ENCODE measurements at places on chromosomes 1 and 21.

DNA sequence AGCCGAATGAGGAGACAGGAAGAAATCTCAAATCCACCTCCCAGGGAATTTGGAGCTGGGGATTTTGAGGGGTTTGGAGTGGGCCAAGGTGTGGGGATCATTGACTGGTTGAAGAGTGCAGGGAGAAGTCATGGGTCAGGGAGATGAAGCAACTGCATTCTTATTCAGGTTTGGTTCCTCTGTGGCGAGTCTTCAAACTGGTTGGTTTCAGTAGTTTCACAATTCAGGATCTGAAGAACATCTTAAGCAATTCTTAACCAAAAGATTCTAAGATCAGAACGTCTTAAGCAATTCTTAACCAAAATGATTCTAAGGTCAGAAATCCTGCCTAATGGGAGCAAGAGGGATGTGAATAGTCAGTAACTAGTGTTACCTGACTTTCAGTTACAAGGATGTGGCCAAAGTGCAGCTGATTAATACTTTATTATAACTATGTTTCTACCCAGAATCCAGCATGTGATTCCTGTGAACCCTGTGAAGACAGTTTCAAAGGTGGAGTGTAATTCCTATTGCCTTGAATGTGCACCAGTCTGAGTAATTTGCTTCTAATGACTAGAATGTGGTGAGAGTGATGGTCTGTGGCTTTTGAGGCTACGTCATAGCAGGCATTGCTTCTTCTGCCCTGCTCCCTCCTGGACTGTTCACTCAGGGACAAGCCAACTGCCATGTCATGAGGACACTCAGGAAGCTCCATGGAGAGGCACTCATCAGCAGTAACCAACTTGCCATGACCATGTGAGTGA, 61.2 kb downstream of the OLFML3 start:
- no peak for DNase-seq

- DNase-seq, result no peak
Observed at GRCh38 chr1:218760601-218761570, 412.8 kb upstream of the LYPLAL1 start.

GRCh38 chr1:18926315-18927081, 24.1 kb upstream of the ALDH4A1 start:
- no peak for DNase-seq

- no peak for DNase-seq
Observed at GRCh38 chr1:85344256-85344694, 67.8 kb upstream of the BCL10 start.

DNA sequence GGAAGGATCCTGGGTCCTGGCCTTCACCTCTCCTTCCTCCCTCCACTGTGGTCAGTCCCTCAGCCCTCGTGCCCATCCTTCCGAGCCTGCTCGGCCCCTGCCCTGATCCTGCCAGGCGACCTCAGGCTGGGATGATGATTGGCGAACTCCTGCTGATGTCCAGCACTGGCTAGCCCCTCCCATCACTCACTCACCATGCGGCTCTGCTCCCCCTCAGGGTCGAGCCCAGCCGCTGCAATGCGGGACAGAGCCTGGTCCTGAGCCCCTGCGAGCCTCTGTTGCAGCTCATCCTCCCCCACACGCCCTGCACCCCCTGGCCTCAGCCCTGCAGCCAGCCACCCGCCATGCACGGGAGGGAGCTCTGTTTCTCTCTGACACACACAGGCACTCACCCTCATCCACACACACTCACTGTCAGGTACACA, 100.2 kb downstream of the DMRTB1 start:
- no peak for DNase-seq

- DNase-seq, result no peak
Observed at GRCh38 chr1:243791586-243792267, 58.3 kb downstream of the AKT3 start.

GRCh38 chr1:92442351-92442750, 44.4 kb downstream of the GFI1 start:
- no peak for DNase-seq

DNA sequence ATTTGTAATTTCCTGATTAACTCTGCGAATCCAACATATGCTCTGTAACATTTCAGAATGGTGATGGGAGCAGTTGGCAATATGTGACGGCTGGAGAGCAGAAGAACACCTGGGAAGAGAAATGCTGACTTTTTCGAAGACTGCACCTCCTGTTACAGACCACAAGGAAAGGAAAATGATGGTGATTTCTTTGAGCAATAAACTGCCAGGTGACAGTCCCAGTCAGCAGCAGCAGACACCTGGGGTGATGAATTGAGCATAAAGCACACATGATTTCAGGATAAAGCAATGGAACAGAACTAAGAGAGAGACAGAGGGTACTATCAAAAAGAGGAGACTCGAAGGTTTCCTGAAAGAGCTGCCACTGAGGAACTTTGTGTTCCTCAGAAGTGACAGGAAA, 528.6 kb downstream of the NEGR1 start:
- DNase-seq, result no peak

GRCh38 chr21:25314247-25314646, 293.0 kb downstream of the MRPL39 start:
- DNase-seq, result no peak

DNA sequence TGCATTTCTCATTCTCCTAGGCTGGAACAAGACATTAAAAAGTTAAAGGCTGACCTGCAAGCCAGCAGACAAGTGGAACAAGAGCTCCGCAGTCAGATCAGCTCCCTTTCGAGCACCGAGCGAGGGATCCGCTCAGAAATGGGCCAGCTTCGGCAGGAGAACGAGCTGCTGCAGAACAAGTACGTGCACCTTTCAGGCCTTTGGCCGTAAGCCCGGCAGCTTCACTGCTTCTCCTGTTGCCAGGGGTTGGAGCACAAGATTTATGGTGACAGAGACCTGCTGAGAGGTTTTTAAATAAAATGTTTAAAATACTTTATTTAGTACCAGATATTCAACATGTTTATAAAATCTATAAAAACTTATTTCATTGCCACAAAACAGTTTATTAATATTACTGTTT, 53.4 kb downstream of the MACO1 start:
- DNase-seq, result no peak

- DNase-seq, result no peak
Observed at GRCh38 chr1:199283794-199284193, 645.0 kb downstream of the PTPRC start.

- no peak for DNase-seq
Observed at GRCh38 chr1:234197839-234198238, 175.4 kb upstream of the COA6 start.

- DNase-seq, result no peak
Observed at GRCh38 chr1:188170935-188171334, 1342.2 kb downstream of the PLA2G4A start.

DNA sequence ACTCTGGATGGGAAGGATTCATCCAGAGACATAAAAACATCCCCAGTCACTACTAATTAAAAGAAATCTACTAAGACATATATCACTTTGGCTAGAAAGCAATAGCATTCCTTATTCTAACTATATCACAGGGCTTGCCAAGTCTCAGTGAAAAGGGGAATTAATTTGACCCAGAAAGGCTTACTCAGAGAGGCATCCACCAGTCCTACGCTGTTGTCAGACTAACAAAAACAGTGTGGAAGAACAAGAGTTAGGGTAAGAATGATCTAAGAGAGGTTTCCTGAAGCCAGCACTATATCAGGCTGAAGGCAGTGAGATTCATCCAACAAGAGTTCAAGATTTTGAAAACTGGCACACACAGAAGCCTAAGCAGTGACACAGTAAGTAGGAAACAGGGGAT, 126.1 kb downstream of the GDAP2 start:
- no peak for DNase-seq

DNA sequence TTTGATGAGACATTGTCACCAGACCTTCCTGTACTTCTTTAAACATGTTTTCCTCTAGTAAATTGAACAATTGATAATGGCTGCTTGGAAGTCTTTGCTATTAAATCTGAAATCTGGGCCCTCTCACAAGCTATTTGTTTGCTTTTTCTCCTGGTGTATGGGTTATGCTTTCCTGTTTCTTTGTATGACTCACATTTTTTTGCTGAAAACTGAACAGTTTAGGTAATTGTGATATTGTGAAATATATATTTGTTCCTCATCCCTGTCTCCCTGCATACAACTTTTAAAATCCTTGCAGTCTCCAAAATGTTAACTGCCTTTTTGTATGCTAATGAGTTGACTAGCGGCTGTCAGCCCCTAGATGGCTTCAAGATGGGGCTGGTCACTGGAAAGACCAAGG, 61.6 kb downstream of the MAP3K21 start:
- no peak for DNase-seq

- DNase-seq, result no peak
Observed at GRCh38 chr1:155003766-155004351, 1.3 kb downstream of the ZBTB7B start.

DNA sequence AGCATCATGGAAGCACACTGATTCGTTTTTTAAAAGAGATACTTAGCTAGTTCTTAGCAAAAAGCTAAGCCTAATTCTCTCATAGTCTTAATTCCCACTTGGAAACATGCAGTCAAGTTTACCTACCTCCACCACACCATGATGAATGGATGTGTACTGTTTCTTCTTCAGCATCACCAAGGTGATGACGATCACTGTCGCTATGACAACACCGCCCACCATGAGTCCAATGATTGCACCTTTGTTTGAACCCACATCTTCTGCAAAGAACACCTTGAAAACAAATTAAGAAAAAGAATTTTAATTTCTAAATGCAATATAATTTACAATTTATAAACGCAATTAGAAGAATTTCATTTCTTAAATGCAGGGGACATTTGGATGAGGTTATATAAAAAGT, 156.8 kb downstream of the GABPA start:
- DNase-seq, result no peak

GRCh38 chr21:37770461-37770860, 145.8 kb downstream of the KCNJ6 start:
- no peak for DNase-seq

GRCh38 chr1:34358636-34359035, 181.9 kb downstream of the C1orf94 start:
- no peak for DNase-seq

Measured in left renal cortex interstitium (tissue), 4 donors.